ENCODE measurements at places on chromosomes 5 and 9. TPM values are rescaled to one million over a fixed set of nuclear protein-coding genes. Genes with fewer than 3 reads are reported as not detected.

The C5orf52 gene
- polyA plus RNA-seq, result not detected

The CDKN2B-AS1 gene
- polyA plus RNA-seq, result 0.25 TPM

The PCDHGB1 gene
- polyA plus RNA-seq, result 0.77 TPM

The ARHGEF39 gene
- polyA plus RNA-seq, result 4.9 TPM

The CFAP90 gene
- polyA plus RNA-seq, result 0.06 TPM

The ZNF883 gene
- polyA plus RNA-seq, result 2.3 TPM

The IFNA13 gene
- polyA plus RNA-seq, result not detected

The KIF20A gene
- 16.0 TPM for polyA plus RNA-seq

The PIP5K1B gene
- polyA plus RNA-seq, result not detected

The SLC27A6 gene
- 0.12 TPM for polyA plus RNA-seq

The ZNF483 gene
- 0.60 TPM for polyA plus RNA-seq

The C9orf50 gene
- 0.30 TPM for polyA plus RNA-seq

The SLC25A2 gene
- not detected for polyA plus RNA-seq

The FRMD3 gene
- polyA plus RNA-seq, result 1.3 TPM

The BARX1 gene
- polyA plus RNA-seq, result not detected

The CDHR2 gene
- 0.02 TPM for polyA plus RNA-seq

The SLC34A1 gene
- 0.03 TPM for polyA plus RNA-seq

The MARCHF11 gene
- polyA plus RNA-seq, result 1.7 TPM

- no peak for DNase-seq
Observed at GRCh38 chr5:38710627-38711026, 135.2 kb upstream of the OSMR start.

DNA sequence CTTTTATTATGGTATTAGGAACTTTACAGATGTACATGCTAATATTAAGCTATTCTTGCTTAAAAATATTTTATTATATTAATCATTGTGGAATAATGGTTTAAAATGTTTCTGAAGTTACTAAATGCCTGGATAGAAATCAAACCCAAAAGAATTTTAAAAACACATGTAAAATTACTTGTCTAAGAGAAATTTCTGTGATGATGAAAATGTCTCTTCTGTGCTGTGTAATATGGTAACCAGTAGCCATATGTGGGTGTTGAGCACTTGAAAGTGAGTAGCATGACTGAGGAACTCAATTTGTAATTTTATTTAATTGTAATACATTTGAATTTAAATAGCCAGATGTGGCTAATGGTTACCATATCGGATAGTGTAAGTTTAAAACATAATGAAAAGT, 66.7 kb upstream of the HSPB3 start:
- no peak for DNase-seq

- no peak for DNase-seq
Observed at GRCh38 chr5:172832383-172833315, 1.4 kb upstream of the ERGIC1 start.

- DNase-seq, result no peak
Observed at GRCh38 chr9:129201289-129201688, 23.2 kb upstream of the IER5L start.

DNA sequence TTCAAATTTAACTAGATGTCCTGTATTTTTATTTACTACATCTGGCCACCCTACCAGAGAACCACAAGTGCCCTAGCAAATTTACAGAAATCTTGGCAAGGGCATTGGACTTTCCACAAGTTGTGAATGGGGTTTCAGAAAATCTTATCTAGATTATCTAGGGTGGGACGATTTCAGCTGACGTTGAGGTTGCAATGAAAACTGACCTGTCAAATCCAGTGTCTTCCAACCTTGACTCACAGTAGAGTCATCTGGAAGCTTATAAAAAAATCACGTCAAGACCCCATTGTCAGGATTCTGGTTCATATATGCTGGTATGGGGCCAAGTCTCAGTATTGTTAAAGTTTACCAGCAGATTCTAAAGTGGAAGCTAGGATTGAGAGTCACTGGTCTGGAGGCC, 109.6 kb upstream of the ACTBL2 start:
- DNase-seq, result no peak

GRCh38 chr5:73183481-73183891, 10.5 kb downstream of the TMEM174 start:
- no peak for DNase-seq

GRCh38 chr5:181233801-181234454, 9.8 kb downstream of the RACK1 start:
- DNase-seq, result peak; percentile 53

GRCh38 chr5:52799358-52799982, 11.8 kb downstream of the ITGA1 start:
- DNase-seq, result peak; percentile 23

DNA sequence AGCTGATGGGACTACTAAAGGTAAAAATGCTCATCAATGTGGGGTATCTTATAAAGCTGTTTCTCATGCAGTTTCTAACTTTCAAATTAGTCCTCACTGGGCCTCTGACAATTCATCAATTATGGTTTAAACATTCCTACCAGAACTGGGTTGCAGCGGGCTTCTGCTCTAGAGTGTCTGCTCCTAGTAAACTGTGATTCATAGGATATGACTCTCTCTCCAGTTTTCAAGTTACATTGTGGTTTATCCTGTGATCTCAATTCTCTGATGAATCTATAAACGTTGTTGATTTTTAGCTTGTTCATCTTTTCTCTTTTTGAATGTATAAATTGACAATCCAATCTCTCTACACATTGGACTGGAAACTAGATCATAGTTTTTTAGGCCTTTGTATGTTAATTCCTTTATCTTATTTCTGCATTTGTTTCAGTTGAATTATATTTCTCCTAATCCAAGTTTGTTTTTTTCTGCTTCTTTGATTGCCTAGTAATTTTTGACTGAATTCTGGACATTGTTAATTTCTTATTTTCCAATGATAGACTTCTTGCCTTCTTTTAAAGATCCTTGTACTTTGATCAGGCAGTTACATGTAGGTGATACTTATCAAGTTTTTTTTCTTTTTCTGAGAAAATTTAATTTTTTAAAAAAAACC, 822.6 kb downstream of the TLE1 start:
- DNase-seq, result no peak

DNA sequence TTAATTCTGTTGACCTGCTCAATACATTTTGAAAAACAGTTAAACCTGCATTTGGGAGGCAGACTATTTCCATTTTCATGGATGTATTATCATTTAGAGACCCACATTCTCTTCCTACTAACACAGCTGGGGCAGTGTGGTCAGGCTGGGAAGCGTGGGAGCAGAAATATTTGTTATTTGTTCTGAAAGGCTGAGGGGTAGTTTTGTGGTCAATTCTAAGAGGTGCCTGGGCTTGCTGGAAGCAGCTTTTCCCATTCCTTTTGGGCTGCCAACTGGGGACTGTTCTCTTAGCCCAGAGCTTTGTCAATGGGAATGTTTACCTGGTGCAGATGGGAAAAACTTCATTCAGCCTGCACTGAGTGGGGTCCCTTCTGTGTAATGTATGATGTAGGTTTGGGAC, 171.4 kb upstream of the DAP start:
- DNase-seq, result no peak

DNA sequence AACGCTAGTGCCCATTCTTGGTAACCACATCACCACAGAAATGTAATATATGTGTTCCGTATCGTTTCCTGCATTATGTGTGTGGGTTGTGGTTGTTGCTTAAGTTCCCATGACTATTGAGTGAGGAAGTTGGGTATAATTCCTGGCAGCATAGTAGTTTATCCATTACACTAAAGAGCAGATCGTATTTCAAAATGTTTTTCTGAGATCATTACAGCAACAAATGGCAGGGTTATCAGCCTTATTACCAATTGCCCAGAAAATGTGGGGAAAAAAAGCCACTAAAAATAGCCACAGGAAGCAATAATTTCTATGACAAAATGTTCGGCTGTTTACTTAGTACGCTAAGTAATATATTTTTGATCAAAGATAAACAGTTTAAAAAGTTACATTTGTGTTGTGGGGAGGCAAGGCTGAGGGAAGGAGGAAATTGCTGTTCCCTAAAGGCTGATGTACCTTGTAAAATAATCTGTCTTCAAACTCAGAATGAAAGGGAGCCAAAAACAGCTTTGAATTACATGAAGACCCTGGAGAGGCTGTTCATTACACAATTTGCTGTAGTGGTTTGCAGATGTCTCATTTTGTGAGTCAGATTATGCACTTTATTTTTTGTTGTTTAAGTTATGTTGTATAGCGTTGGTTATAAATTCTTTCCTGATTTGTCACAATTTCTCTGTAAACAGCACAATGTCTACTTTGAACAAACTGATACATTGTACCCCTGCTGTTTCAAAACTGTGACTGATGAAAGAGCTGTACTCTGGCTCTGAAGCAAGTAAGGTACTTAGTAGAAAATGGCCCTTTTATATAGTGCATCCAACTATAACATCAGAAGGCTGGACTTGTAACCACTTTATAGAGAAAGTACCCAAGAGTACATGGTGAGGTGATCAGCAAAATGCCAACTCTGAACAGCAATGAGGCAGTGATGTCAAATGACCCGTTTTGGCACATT, 1028.5 kb downstream of the NR2F1-AS1 start:
- DNase-seq, result peak; percentile 5

DNA sequence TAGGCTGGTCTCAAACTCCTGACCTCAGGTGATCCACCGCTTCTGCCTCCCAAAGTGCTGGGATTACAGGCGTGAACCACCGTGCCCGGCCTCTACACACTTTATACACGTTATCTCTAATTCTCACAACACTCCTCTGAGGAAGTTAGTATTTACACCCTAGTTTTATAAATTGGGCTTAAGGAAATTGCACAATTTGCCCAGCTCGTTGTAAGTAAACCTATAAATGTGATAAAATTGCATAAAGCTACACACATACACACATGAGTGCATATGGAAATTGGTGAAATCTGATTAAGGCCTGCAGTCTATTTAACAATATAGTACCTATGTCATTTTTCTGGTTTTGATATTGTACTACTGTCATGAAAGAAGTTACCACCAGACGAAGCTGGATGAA, 4.4 kb upstream of the SLC4A9 start:
- no peak for DNase-seq

GRCh38 chr5:175557778-175558177, 79.4 kb downstream of the SFXN1 start:
- DNase-seq, result no peak

DNA sequence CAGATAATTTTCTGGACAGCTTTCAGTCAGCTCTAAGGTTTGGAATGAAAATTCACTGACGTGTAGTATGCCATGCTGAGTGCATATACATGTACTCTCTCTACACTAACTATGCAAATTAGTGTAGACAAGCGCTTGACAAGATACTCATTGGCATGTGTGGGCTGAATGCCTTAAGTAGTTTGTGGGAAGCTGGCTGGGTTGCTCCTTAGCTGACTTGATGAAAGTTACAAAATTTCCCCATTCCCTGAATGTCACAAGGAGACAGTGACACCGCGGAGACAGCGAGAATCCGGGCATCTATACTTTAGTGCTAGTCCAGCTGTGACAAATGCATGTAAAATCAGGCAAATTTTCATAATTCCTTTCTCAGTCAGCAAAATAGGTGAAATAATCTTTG, 51.6 kb upstream of the C5orf46 start:
- no peak for DNase-seq

DNA sequence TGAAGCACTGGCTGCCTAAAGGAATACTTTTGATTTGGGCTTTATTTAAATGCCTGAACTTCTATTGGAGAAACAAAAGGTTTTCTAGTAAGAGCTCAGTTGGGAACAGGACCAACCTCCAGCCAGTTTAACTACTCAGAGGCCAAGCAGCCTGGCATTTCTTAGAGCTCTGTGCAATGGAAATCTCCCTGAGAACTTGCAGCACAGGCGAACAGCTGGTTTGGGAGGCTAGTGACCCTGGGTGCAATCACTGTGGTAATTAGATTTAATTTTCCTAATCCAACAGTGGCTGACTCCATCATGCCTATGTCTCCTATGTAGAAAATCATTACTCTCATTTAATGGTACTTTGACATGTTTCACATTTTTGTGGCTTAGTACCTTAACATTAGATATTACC, 1.0 kb upstream of the CDH6 start:
- DNase-seq, result no peak

DNA sequence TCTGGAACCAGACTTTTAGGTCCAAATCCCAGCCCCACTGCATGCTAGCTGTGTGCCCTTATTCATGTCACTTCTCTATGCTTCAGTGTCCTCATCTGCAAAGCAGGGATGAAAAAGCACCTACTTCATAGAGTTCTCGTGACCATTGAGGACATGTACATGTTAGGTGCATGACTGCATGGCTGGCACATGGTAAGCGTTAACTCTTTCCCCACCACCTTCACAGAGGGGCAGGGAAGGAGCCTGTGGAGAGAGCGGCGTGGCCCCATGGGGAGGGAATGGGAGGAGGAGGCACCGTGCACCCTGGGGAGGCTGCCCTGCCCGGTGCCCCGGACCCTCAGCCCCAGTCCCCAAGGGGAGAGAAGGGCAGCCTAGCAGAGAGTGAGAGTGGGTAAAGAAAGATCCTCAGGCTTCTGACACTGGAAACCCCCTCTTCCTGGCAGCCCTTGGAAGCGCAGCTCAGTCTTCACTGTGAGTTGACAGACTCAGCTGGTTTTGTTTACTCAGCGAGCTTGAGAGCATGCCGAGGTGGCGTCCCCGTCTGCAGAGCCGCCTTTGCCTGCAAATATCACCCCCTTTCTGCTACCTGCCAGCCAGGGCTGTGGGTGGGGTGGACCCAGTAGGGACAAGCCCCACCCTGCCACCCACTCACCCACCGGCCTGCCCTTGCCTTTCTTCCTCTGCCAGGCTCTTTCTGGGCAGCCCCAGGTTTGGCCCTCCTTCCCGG, 10.6 kb upstream of the ANGPTL2 start:
- DNase-seq, result no peak

- DNase-seq, result no peak
Observed at GRCh38 chr9:134629586-134630392, 11.8 kb upstream of the COL5A1 start.

DNA sequence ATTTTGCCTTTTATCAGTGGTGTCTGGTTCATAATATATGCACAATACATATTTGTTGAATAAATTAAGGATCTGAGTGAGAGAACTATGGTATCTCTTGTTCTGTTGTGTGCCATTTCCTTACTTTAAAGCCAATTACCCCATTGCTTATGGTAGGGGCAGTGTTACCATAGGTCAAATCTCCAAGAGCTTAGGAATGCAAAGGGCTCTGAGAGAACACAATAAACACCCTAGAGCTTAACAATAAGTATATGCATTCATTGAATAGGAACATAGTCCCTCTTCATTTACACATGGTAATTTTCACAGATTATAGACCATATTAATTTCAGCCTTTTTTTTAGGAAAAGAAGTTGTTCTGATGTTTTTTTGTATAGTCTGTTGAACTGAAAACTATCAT, 112.2 kb downstream of the MCTP1 start:
- DNase-seq, result no peak

DNA sequence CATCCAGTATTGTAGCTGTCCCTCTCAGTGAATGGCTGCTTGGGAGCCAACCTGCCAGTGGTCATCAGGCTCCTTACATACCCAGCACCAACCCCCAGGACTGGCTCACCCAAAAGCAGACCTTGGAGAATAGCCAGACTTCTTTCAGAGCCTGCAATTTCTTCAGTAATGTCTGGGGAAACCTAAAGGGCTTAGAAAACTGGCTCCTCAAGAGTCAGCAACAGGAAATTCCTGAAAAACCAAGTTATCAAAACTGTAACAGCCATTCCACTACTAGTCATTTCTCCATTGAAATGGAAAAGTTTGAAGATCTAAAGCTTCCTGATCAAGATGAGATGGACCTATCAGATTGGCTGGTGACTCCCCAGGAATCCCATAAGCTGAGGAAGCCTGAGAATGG, 12.3 kb upstream of the STING1 start:
- no peak for DNase-seq

- no peak for DNase-seq
Observed at GRCh38 chr9:33143241-33143661, 23.9 kb downstream of the B4GALT1 start.

- peak; percentile 16 for DNase-seq
Observed at GRCh38 chr5:71862087-71862486, 143.0 kb downstream of the CARTPT start.

- DNase-seq, result no peak
Observed at GRCh38 chr5:161284445-161284844, 262.1 kb downstream of the GABRB2 start.

Measured in SK-N-SH (cell line).